ENCODE measurements at places on chromosomes 12 and 14.

DNA sequence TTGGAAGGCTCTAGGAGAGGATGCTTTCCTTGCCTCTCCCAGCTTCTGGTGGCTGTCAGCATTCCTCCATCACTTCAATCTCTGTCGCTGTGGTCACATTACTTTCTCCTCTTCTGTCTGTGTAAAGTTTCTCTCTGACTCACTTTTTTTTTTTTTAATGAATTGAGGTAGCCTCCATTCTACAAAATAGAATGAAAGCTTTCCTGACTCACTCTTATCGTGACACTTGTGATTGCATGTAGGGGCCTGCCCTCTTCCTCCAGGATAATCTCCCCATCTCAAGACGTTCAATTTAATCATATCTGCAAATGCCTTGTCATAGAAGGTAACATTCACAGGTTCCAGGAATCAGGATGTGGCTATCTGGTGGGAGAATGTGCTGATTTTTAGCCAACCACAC, 153.5 kb upstream of the HMGA2 start:
- no peak for DNase-seq

DNA sequence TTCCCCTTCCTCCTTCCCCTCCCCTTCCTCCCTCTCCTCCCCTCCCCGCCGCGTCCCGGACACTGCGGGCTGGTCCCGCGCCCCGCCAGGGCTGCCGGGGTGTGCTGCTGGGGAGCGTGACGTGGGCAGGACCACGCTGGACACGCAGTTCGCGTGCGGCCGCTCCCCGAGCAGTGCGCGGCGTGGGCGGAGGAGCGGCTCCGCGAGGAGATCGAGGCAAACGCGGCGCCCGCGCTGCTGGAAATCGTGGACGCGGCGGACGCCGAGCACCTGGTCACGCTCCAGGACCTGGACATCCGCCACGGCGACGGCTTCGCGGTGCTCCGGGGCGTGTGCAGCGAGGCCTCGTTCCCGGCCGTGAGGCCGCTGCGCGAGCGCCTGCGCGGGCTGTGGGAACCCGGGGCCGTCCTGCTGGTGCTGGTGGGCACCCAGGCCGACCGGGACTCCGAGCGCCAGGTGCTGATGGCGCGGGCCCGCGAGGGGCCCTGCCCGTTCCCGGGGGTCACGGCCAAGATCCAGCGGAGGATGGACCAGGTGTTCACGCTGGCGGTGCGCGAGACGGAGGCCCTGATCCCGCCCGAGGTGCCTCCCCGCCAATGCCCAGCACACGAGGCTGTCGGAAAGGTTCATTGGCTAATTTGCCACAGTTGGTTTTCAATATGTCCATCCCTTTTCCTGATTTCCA, 84.3 kb downstream of the TNFAIP2 start:
- DNase-seq = no peak

DNA sequence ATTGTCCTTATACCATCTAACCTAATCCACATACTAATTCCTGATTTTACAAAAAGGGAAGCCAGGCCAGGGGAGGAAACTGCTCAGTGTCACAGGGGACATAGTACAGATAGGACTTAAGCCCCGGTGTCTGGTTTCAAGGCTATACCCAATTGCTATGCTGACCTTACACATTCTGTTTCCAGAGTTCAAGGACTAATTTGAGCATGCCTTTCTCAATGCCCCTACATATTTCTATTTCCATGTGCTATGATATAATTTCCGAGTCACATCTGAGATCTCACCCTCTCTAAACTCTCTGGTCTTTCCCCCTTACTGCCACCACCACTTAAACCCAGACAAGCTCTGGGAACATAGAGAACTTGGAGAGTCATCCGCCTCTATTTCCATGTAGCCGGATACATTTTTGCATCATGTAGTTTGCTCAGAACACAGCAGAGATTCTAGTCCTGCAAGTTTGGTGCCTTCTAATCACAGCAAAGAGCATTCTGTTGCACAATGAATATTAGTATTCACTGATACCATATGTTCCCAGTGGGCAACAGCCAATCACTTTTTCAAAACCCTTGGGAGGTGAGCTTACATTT, 34.2 kb downstream of the PPM1H start:
- no peak for DNase-seq

DNA sequence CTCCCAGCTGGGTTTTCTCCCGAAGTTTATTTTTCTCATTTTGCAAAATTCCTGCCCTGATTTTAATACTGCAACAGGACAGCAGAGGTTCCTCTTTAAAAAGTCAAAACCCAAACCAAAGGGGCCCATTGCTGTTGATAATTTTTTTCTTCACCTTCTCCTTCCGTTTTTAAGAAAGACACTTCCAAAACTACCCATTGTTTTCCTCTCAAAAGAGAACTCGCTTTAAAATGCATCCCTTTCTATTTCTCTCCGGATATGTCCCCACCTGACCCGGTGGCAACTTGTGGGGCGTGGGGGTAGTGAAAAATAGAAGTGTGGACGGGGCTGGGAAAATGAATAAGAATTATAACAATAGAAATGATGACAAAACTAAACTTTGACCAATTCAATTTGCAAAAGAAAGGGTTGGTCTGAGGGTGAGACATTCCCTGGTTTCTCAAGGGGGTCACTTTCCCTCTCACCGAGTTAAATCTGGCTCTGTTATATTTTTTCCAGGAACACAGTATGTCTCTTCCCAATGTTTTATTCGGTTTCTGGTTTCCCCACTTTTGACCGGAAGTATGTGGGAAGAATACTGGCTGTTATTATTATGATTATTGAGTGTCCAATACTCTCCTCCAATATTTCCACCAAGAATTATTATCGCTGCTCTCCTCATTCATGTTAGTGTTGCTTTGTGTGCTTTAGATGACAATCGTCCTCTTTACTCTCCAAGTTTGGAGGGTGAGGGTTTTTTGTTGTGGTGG, 4.1 kb upstream of the TBX5 start:
- no peak for DNase-seq

GRCh38 chr14:72663076-72663487, 230.8 kb downstream of the DPF3 start:
- DNase-seq = no peak

DNA sequence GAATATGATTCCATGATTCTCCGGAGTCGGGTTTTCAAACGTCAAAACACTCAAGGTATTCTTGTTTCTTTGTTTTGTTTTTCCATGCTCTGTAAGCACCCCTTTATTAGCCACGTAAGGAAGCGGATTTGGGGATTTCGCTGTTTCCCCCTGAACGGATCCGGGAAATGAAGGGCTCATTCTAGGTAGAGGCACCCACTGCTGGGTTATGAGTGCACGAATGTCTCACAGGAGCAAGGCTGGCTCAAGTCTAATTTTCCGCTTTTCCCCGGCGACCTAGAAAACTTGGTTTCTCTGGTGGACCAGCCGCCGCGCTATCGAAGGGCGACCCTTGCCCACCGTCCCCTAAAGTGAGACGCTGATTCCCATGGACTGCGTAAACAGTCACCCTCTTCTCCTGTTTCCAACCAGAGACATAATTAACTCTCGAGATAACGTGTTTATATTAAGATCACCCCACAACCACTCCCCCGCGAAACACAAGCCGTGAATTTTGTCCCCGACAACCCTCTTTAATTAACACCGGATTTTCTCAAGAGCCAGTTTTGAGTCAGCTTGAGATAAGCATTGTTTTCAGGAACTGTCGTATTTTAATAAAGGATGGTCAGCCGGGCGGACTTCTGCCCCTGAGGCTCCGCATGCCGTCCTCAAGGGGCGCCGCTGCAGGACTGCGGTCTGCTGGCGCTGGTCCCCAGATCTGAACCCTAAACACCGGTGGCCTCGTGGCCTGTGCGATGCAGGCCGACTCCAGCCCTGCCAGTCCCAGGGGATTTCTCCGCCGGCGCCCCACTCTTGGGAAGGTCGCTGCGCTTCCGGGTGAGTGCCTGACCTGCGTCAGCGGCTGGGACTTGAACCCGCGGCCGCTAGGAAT, 515 bp upstream of the ABCC9 start:
- no peak for DNase-seq

- no peak for DNase-seq
Measured at GRCh38 chr12:98830657-98831056, 185.6 kb downstream of the APAF1 start.

GRCh38 chr12:57522887-57523705, 472 bp downstream of the MBD6 start:
- DNase-seq = no peak

DNA sequence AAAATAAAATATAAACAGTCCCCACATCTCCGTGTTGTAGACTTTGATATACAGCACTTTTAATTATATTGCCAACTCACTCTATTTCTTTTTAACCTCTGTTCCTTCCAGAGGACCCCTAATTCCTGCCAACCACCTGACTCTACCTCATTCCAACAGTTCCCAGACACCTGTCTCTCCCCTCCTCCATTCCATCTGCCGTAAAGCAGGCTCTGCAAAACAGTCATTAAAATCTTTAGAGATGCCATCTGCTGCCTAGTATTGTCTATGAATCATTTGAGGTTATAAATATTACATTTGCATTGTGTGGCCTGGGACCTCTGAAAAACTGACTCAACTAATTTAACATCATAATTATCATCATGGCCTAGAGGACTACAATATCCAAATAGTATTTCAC, 148.8 kb upstream of the DCN start:
- no peak for DNase-seq

GRCh38 chr14:98144964-98145363, 1127.0 kb downstream of the BCL11B start:
- DNase-seq = no peak

- DNase-seq = no peak
Measured at GRCh38 chr14:23401291-23401690, 6.8 kb downstream of the MYH6 start.

DNA sequence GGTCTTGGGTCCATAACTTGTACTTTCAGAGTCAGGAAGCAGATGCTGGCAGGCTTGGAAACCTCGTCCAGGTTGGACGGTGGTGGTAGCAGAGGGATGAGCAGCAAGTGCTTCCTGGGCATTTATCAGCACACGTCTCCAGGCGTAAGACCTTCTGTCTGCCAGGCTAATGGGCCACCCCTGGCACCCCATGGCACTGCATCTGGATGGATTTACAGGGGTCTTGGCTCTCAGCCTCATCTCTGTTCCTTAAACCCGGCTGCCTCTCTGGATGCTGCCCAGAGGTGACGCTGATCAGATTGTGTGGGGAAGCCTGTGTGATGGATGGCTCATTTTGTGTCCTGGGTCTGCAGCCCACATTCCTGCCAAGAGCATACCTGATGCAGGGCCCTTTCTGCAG, 145.1 kb downstream of the TSPAN9 start:
- DNase-seq = no peak

GRCh38 chr14:50875359-50876070, 3.7 kb downstream of the ABHD12B start:
- no peak for DNase-seq

DNA sequence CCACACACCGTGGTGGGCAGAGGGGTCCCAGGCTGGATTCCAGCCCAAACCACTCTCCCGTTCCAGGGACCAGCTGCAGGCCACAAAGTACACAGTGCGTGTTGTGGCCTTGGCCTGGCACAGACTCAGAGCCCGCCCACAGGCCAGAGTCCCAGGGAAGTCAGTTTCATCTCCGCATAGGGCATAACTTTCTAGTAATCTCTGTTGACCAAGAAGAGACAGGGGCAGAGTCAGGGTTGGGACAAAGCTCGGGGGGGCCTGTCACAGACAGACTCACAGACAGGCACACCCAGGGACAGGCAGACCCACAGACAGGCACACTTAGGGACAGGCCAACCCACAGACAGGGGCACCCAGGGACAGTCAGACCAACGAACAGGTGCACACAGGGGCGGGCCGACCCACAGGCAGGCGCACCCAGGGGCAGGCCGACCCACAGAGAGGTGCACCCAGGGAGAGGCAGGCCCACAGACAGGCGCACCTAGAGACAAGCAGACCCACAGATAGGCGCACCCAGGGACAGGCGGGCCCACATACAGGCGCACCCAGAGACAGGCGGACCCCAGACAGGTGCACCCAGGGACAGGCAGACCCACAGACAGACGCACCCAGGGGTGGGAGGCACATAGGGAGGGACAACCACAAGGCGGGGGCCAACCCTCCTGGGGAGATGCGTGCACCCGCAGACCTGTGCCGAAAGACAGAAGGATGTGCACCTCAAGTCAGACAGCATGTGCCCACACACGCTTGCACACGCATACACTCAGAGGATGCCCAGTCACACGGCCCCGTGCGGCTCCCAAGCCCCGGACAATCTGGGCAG, 323.3 kb upstream of the RTL1 start:
- no peak for DNase-seq

GRCh38 chr12:24460506-24460905, 488.4 kb downstream of the BCAT1 start:
- DNase-seq = no peak

- no peak for DNase-seq
Measured at GRCh38 chr12:123083661-123084571, 67.0 kb downstream of the PITPNM2 start.

GRCh38 chr14:62084020-62084419, 321.8 kb downstream of the SNAPC1 start:
- DNase-seq = no peak

DNA sequence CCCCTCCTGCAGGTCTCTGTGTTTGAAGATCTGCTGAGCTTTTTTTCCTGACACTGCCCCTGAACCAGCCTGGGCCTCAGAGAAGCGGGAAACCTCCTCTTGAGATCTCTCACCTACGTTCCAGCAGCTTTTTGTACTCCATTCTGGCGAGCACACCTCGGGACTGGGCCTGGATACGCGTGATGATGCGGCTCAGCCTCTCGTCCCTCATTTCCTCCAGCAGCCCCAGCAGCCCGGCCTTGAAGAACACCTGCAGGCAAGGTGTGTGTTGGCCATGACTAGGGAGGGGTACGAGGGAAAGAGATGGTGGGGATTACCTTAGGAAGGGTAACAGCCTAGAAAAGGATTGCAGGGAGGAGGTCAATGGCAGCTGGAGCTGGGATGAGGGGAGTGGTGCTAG, 10.3 kb downstream of the MYH7 start:
- DNase-seq = no peak

GRCh38 chr12:110228756-110229155, 52.3 kb upstream of the ATP2A2 start:
- DNase-seq = no peak

- DNase-seq = no peak
Measured at GRCh38 chr12:94898388-94898787, 105.1 kb downstream of the NDUFA12 start.

GRCh38 chr12:47698055-47698454, 7.8 kb downstream of the RPAP3 start:
- no peak for DNase-seq

DNA sequence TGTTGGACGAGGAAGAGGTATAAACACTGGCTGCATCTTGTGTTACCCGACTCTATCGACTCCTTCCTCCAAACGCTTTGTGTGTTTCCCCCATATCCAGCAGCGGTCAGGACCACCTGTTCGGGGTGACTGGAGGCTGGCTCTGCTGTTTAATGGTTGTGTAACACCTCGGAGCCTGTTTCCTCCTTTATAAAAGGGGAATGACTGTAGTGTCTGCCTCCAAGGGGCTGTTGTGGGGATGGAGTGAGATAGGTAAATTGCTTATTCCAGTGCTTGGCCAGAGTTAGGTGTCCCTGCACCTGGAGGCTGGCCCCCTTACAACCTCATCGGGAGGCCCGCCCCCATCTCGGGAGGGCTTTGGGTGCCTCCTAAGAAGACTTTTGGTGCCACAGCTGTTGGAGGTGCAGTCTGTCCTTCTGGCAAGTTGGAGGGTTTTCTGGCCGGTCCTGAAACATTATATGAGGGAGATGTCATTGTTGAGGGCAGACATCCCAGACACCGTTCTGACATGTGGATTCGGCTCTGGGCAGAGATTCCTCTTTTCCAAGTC, 1.1 kb downstream of the MLXIP start:
- no peak for DNase-seq

Data from SK-N-MC (cell line).